Vagina (tissue), 2 donors: ENCODE measurements at places on chromosomes 2 and 18. TPM values are rescaled to one million over a fixed set of nuclear protein-coding genes. Genes with fewer than 3 reads are reported as not detected.

The CPLX4 gene
- not detected for total RNA-seq

The RGPD3 gene
- 0.25 TPM for total RNA-seq

DNA sequence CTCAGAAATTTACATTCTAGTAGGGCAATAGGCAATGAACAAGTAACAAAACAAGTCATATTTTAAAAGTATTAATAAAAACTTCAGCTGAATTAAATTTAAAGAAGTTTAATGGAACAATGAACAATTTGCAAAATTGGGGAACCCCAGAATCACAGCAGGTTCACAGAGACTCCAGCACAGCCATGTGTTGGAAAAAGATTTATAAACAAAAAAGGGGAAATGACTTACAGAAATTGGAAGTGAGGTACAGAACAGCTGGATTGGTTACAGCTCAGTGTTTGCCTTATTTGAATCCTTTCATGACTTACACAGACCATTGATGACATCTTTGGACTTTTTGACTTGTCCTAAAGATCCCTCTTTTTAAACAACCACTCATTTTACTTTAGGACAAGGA, 179.9 kb upstream of the SCN7A start:
- H3K27me3 ChIP-seq: no peaks in the 10 kb centered on the region
- no peak for DNase-seq
- no peak overlapping the region for H3K4me3 ChIP-seq
- no peaks in the 10 kb centered on the region for H3K4me1 ChIP-seq
- no peak overlapping the region for H3K27ac ChIP-seq

- no peaks in the 10 kb centered on the region for H3K36me3 ChIP-seq
- H3K4me3 ChIP-seq: no peak overlapping the region
- DNase-seq: no peak
Observed at GRCh38 chr18:29191263-29191662, 1014.3 kb upstream of the CDH2 start.

DNA sequence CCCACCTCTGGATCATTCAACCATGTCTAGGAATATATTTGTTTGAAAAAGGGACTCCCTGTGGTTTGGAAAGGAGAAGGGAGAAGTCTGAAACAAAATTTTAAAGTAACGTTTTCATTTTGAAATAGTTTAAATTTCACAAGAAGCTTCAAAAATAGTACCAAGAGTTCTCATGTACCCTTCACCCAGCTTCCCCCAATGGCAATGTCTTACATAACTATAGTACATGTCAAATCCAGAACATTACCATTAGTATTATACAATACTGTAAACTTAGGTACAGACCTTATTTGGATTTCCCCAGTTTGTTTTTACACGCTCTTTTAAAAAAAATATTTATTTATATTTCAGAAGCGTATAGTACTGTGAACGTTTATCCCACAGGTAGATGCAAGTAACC, 4.0 kb upstream of the LYG2 start:
- H3K36me3 ChIP-seq: no peaks in the 10 kb centered on the region
- no peak for DNase-seq
- H3K4me3 ChIP-seq: no peak overlapping the region
- H3K27ac ChIP-seq: no peak overlapping the region

The D2HGDH gene
- total RNA-seq: 21.1 TPM

The ANKZF1 gene
- total RNA-seq: 98.7 TPM

GRCh38 chr2:109324861-109325260, 195.9 kb downstream of the SH3RF3 start:
- no peak overlapping the region for H3K4me3 ChIP-seq
- H3K36me3 ChIP-seq: no peaks in the 10 kb centered on the region
- H3K27ac ChIP-seq: peak overlapping the region; percentile 43

The SPP2 gene
- not detected for total RNA-seq

DNA sequence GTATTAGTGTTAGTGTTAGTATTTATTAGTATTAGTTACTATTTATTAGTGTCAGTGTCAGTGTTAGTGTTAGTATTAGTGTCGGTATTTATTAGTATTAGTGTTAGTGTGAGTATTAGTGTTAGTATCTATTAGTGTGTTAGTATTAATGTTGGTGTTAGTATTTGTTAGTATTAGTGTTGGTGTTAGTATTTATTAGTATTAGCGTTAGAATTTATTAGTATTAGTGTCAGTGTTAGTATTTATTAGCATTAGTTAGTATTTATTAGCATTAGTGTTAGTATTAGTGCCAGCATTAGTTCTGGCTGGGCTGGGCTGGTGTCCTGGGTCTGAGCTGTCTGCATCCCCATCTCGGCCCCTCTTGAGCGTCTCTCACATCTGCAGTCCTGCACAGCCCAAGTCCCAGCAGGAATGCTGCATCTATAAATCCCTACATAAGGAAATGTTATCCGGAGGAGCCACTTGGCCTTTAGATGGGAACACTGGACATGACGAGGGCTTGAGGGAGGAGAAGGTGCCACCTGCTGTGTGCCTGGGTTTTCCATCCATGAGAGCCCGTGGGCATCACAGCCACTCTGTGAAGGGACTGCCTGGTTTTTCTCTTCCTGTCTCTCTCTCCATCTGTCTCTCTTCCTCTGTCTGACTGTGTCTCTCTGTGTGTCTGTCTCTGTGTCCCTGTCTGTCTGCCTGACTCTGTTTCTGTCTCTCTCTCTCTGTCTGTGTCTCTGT, 33.6 kb downstream of the TWIST2 start:
- no peak overlapping the region for H3K4me3 ChIP-seq
- H3K36me3 ChIP-seq: no peaks in the 10 kb centered on the region
- H3K4me1 ChIP-seq: peaks cover 57% of the 10 kb centered on the region
- H3K27ac ChIP-seq: peak overlapping the region; percentile 72
- DNase-seq: no peak

- H3K27me3 ChIP-seq: no peaks in the 10 kb centered on the region
- DNase-seq: no peak
- H3K4me1 ChIP-seq: peaks cover 47% of the 10 kb centered on the region
- H3K36me3 ChIP-seq: no peaks in the 10 kb centered on the region
- no peak overlapping the region for H3K27ac ChIP-seq
- H3K4me3 ChIP-seq: no peak overlapping the region
Observed at GRCh38 chr2:96633641-96634040, 4.5 kb downstream of the KANSL3 start.

GRCh38 chr2:40872580-40872979, 420.7 kb upstream of the SLC8A1 start:
- H3K36me3 ChIP-seq: no peaks in the 10 kb centered on the region
- no peak overlapping the region for H3K27ac ChIP-seq
- no peaks in the 10 kb centered on the region for H3K27me3 ChIP-seq
- no peak overlapping the region for H3K4me3 ChIP-seq
- no peak for DNase-seq
- no peaks in the 10 kb centered on the region for H3K4me1 ChIP-seq

DNA sequence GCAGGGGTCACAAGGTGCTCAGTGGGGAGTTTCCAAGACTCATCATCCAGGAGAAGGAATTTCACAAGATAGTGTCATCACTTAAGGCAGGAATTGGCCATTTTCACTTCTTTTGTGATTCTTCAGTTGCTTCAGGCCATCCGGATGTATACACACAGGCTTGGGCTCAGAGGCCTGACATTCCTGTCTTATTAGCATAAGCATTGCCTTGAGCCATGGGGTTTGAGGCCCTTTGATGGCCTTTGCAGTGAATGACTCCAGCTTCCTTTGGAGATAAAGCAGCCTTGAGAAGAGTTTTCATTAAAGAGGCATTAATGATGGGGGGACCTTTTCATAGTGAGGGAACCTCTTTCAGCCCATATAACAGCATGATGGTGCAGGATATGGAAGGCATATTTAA, 366.0 kb upstream of the CNTNAP5 start:
- H3K4me3 ChIP-seq: no peak overlapping the region
- no peaks in the 10 kb centered on the region for H3K27me3 ChIP-seq
- no peak for DNase-seq
- no peaks in the 10 kb centered on the region for H3K36me3 ChIP-seq
- H3K4me1 ChIP-seq: no peaks in the 10 kb centered on the region
- H3K27ac ChIP-seq: no peak overlapping the region

GRCh38 chr2:197130318-197130717, 180.3 kb downstream of the ANKRD44 start:
- H3K36me3 ChIP-seq: no peaks in the 10 kb centered on the region
- H3K4me3 ChIP-seq: no peak overlapping the region
- H3K27me3 ChIP-seq: no peaks in the 10 kb centered on the region
- H3K27ac ChIP-seq: no peak overlapping the region
- peaks cover 4% of the 10 kb centered on the region for H3K4me1 ChIP-seq

The MATN3 gene
- 3.9 TPM for total RNA-seq

- H3K27me3 ChIP-seq: no peaks in the 10 kb centered on the region
- H3K4me1 ChIP-seq: no peaks in the 10 kb centered on the region
- peaks cover 22% of the 10 kb centered on the region for H3K36me3 ChIP-seq
- H3K4me3 ChIP-seq: no peak overlapping the region
- H3K27ac ChIP-seq: no peak overlapping the region
- no peak for DNase-seq
Observed at GRCh38 chr18:79275461-79275860, 120.3 kb upstream of the NFATC1 start.

GRCh38 chr18:38032516-38032915, 466.9 kb upstream of the CELF4 start:
- H3K4me3 ChIP-seq: no peak overlapping the region
- no peaks in the 10 kb centered on the region for H3K4me1 ChIP-seq
- DNase-seq: no peak
- H3K36me3 ChIP-seq: no peaks in the 10 kb centered on the region
- H3K27ac ChIP-seq: no peak overlapping the region
- H3K27me3 ChIP-seq: no peaks in the 10 kb centered on the region

The CRYGC gene
- total RNA-seq: not detected

DNA sequence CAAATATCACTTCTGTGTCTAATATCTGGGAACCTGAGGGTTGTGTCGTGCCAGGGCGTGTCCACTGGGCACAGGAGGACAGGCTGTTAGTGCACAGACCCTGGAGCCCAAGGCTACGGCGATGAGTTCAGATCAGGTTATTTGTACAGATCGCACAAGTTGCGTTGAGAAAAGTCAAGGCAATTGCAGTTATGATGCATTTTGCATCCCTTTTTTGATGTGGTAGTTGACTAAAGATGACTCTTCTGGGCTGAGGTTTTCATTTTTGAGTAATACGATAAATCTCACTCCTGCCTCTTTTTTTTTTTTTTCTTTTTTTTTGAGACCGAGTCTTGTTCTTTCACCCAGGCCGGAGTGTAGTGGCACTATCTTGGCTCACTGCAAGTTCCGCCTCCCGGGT, 7.2 kb downstream of the RBFA start:
- no peak overlapping the region for H3K27ac ChIP-seq
- H3K36me3 ChIP-seq: peaks cover 28% of the 10 kb centered on the region
- no peak for DNase-seq
- H3K27me3 ChIP-seq: no peaks in the 10 kb centered on the region
- no peaks in the 10 kb centered on the region for H3K4me1 ChIP-seq

GRCh38 chr2:82650038-82650437, 1809.0 kb downstream of the SUCLG1 start:
- no peak overlapping the region for H3K27ac ChIP-seq
- no peaks in the 10 kb centered on the region for H3K4me1 ChIP-seq
- DNase-seq: no peak
- H3K27me3 ChIP-seq: no peaks in the 10 kb centered on the region

- no peaks in the 10 kb centered on the region for H3K36me3 ChIP-seq
- H3K4me3 ChIP-seq: no peak overlapping the region
- H3K4me1 ChIP-seq: peaks cover 21% of the 10 kb centered on the region
- no peak for DNase-seq
- no peak overlapping the region for H3K27ac ChIP-seq
Observed at GRCh38 chr2:72210470-72210869, 62.8 kb upstream of the CYP26B1 start.

DNA sequence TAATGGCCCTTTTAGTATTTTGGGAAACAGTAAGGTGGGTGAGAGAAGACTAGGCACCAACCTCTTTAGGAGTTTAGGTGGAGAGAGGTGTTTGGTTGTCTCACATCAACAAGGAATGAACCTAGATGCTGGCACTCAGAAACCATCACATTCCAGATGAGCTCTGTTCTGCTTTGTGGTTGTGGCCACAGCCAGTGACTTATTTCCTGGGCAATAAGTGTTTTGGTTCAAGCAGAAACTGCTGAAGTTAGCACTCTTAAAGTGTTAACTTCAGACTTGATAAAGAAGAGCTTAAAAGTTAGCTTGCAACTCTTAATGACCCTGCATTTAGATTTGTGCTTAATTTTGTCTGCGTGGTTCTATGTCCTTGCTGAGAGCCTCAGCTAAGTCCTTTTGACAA, 929.2 kb downstream of the SLC4A3 start:
- no peaks in the 10 kb centered on the region for H3K36me3 ChIP-seq
- no peaks in the 10 kb centered on the region for H3K4me1 ChIP-seq
- no peak for DNase-seq
- no peak overlapping the region for H3K27ac ChIP-seq
- no peaks in the 10 kb centered on the region for H3K27me3 ChIP-seq
- no peak overlapping the region for H3K4me3 ChIP-seq

DNA sequence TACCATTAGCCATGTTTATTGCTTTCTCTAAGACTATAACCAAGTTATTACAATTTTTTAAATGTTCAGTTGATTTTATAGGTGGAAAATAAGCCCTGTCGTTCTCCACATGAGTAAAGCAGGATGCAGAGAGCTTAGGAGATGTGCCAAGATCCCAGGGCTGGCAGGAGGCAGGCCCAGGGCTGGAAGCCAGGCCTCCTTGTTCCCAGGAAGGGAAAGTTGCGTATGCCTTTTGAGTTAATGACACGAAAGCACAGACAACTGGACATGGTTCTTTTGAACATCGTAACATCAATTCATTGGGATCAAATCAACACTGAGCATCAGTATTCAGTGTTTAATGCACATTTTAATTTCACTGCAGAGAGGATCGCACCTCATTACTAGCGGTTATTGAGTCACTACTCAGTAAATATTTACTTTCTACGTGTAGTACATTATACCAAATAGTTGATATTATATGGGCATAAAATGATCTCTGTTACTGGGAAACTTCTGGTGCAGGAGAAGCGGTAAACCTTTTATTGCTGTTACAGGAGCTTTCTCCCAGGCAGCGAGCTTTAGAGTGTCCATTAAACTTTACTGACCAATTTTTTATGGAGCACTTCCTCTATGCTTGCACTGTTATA, 60.0 kb downstream of the RNF144A start:
- no peak for DNase-seq
- no peaks in the 10 kb centered on the region for H3K27me3 ChIP-seq
- peaks cover 26% of the 10 kb centered on the region for H3K4me1 ChIP-seq
- H3K4me3 ChIP-seq: no peak overlapping the region
- H3K36me3 ChIP-seq: no peaks in the 10 kb centered on the region

The CD207 gene
- total RNA-seq: 2.5 TPM

DNA sequence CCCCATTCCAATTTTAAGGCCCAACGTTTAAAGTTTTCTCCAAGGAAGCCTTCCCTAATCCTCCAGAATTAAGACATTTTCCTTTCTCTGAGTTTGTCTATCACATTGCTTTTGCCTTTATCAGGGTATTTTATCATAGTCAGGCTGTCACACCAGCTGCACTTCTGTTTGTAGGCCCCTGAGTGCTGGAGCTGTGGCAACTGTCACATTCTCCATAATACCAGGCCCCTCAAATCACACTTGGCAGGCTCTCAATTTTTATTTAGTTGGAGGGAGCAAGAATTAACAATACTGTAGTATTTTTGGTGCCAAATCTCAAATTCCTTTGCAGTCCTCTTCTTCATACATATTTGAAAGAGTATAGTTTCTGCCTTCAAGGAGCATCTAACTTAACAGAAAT, 122.2 kb downstream of the FSHR start:
- H3K4me1 ChIP-seq: no peaks in the 10 kb centered on the region
- no peak for DNase-seq
- H3K27ac ChIP-seq: no peak overlapping the region
- H3K36me3 ChIP-seq: no peaks in the 10 kb centered on the region

GRCh38 chr2:25881764-25882163, 3.5 kb upstream of the ASXL2 start:
- H3K27ac ChIP-seq: no peak overlapping the region
- H3K27me3 ChIP-seq: no peaks in the 10 kb centered on the region
- no peaks in the 10 kb centered on the region for H3K36me3 ChIP-seq
- peaks cover 5% of the 10 kb centered on the region for H3K4me1 ChIP-seq
- DNase-seq: no peak

The IL1RL1 gene
- 10.6 TPM for total RNA-seq

- no peaks in the 10 kb centered on the region for H3K36me3 ChIP-seq
- H3K4me3 ChIP-seq: no peak overlapping the region
- H3K4me1 ChIP-seq: peaks cover 5% of the 10 kb centered on the region
Observed at GRCh38 chr2:60370814-60371213, 182.6 kb downstream of the BCL11A start.
